ENCODE measurements at places on chromosomes 5 and 9.

DNA sequence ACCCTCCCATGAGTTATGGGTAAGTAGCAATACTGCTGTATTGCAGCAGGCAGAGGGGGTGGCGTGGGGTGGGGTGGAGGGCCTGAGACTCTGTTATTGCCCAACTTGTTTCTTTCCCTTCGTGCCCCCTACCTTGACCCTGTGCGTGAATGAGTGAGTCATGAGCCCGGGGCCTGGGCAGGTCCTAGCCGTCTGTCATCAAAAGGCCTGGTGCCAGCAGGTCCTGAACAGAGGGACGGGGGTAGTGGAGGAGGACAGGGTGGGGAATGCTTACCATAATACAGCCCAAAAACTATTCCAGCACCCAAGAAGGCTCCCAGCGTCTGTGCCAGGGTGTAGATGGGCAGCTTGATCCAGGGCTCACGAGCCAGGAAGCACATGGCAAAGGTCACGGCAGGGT is 4.3 kb downstream of the AQP3 start:
- DNase-seq, result no peak

GRCh38 chr9:2208465-2208864 is 193.3 kb downstream of the SMARCA2 start:
- no peak for DNase-seq

GRCh38 chr9:106689089-106689488 is 173.9 kb upstream of the ZNF462 start:
- DNase-seq, result no peak

DNA sequence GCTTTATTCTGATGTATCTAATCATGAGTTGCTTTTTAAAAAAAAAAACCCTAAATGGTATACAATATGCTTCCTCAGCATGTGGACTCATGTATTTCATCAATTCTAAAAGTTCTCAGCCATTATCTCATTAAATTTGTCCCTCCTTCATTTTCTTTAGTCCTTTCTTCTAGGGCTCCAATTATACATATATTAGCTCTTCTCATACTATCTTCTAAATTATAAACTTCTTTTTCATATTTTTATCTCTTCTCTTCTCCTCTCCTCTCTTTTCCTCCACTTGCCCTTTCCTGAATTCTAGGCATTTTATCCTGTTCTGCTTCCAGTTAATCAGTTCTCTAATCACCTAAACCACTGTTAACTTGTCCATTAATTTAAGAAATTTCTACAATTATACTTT is 55.0 kb upstream of the IL33 start:
- no peak for DNase-seq

DNA sequence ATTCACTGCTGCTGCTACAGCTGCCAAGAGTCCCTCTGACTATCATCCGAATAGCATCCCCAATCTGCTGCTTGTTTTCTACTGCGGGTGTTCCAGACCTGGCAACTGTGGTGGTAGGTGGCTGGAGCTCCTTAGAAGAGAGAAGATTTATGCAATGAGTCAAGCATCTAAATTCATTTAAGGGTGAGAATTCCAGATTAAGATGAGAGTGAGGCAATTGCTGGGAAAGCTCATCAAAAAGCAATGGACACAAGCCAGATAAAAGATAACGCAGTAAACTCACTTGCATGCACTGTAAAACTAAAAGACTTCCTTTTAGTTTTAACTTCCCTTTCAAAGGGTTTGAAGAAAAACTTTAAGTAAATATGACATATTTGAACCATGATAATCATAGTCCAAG is 3.9 kb downstream of the PLK2 start:
- no peak for DNase-seq

DNA sequence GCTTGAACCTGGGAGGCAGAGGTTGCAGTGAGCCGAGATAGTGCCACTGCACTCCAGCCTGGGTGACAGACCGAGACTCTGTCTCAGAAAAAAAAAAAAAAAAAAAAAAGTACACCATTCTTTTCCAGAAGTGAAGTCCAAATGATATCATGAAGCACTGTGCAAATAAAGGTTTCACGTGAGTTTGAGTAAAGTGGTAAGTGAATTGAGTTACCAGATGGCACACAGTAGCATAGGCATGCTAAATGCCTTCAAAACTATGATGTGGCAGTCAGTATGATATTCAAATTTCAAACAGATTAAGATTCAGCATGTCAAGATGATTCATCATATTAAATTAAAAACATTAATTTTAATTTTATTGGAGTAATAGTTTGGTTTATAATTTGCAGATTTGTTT is 195.2 kb downstream of the TAF11L14 start:
- DNase-seq, result no peak

DNA sequence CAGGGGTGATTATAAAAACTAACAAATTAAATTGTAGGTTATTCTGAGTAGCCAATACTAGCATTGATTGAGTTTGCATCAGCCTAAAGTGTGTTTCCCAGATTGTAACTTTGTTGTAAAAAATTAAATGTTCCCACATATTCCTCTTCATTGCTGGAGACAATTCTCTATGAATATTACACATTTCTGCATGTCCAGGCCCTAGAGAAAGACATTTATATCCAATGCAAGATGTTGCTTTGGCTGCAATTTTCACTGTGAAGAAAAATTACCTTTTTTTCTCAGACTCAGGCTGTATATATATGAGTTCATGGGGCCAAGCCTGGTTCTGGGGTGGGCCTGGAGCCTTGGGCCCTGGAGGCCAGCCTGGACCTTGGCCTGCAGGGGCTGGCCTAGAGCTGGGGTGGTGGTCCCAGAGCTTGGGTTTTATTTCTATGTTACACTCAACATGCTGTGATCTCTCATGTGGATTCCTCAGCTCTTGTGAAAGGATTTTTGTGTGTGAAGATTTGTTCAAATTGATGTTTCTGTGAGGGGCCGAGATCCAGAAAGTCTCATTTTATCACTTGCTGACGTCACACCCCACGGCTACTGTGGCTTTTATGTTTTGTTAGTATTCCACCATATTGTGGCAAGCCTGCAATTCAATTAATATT is 232.5 kb downstream of the SPATA31A1 start:
- no peak for DNase-seq

- no peak for DNase-seq
These were observed 14.6 kb downstream of the UBE2D2 start for GRCh38 chr5:139575751-139576150.

- no peak for DNase-seq
These were observed 171.4 kb upstream of the SGCD start for GRCh38 chr5:156155598-156155997.

DNA sequence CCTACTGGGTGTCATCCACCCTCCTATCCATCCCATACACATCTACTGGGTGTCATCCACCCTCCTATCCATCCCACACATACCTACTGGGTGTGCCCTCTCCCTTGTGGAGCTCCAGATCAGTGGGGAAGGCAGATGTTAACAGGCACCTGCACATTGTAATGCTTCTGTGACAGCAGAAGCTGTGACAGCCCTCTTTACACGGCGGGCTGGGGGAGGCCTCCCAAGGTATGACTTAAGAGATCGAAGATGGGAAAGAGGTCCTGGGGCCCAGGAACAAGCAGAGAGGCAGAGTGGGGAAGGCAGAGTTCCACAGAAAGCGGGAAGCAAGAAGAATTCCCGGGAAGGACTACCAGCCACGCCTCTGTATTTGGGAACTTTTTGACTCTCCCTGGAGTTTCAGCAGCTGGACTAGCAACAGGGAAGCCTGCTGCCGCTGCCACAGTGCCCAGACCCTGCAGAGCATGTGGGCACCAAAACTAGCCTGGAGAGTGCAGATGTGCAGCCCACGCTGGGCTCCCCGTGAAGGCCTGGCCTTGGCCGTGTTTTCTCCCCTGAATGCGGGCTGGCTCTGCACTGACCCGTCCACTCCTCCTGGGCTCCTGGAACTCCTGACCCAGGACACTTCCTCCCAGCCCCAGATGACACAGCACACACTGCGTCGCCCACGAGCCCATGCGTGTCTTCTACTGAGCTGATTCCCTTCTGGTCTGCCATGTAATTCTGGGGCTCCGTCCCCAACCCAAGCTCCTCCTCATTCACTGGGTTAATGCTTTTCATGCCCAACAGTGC is 9.3 kb downstream of the TOR1A start:
- DNase-seq, result no peak

DNA sequence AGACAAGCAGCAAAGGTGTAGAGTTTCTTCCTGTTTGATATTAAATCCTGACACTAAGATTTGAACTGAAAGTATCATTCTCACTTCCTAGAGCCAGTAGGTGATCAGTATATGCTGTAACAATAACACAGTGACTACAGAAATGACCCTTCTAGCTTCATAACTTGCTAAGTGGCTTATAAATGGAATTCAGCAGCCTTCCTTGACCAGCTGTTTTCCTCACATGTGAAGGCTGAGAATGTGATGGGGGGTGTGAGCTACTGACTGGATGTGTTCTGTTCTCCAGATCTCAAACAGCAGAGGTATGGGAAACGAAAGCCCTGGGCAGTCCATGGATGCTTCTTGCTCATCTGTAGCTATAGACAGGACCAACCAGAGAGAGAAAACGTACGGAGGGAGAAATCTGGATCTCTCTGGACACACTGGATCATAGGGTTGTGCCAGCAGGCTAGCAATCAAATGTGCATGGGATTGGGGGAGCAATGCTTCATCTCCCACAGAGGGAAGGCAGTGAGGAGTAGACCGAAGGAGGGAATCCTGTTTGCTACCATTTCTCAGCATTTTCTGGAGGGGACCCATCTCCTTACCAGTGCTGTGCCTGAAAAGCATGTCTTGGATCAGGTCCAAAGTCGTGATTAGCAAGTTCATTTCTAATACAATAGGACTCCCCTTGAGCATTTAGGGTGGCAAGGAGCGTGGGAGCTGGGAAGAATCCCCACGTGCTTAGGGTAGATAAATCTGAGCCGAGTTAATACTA is 39.4 kb downstream of the TNFAIP8 start:
- DNase-seq, result no peak

DNA sequence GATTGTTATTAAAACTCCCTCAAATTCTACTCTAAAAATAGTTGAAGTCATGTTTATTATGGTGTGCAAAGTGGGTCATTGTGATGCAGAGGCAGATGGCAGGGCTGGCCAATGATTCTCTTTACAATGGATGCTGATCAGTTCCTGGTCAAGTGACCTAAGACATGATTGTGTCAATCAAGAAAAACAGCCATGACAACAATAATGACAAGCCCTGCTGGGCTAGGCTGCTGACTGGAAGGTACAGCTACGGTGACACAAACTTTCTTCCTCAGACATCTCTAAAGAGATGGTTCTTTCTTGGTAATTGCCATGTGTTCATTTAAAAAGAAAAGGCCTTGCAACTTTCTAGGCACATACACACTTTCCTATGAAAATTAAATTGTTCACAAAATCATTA is 3.6 kb downstream of the SLC24A2 start:
- no peak for DNase-seq

DNA sequence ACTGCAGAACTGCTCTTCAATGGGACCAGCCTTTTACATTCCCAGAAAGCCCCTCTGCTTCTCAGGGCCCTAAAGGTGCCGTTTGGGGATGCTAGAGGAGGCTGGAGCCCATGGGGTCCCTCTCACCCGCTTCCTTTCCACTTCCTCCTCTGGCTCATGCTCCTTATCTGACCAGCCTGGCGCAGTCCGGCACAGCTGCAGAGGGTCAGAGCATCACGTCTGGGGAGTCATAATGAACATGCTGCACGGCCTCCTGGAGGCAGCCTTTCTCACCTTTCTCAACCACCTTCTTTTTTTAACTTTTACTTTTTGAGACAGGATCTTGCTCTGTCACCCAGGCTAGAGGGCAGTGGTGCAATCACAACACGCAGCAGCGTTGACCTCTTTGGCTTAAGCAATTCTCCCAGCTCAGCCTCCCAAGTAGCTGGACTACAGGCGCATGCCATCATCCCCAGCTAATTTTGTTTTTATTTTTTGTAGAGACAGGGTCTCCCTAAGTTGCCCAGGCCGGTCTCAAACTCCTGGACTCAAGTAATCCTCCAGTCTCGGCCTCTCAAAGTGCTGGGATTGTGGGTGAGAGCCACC is 15.1 kb upstream of the TCF7 start:
- no peak for DNase-seq

DNA sequence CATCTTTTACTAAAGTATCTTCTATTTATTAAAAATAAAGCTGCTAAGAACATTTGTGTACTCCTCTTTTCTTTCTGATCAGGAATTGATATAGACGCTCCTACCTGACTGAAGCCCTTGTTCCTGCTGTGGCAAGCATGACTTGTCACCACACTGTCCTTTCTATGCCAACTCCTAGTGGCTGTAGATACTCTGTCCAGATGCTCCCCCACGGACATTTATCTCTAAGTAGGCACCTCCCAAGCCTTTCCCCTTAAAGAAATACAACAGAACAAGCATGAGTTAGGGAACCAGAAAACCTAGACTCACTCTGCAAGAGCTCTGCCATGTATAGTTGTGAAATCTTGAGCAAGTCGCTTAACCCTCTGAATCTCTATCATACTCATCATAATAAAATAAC is 53.2 kb downstream of the FAM114A2 start:
- DNase-seq, result no peak

GRCh38 chr9:135198144-135198543 is 110.7 kb downstream of the OLFM1 start:
- no peak for DNase-seq

DNA sequence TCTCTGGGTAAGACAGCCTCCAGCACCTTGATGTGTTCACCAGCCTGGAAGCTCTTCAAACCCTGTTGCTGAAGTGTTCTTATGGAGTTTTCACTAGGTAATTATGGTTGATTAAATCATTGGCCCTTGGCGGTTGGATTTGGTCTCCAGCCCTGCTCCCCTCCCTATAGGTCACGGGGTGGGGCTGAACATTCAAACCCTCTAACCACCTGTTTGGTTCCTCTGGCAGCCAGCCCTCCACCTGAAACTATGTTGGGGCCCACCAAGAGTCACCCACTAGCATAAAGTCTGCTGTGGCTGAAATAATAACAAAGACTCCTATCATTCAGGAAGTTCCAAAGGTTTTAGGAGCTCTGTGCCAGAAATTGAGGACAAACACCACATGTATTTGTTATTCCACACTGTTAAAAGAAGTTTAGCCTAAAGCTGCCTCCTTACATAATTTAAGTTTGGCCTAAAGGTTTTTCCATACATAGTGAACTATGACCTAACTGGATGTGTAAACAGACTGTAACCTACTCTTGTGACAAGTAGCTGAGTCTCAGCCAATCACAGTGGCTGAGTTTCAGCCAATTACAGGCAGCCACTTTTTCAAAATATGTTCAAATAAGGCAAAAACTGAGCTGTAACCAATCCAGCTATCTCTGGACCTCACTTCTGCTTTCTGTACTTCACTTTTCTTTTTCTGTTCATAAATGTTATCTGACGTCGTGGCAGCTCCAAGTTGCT is 34.8 kb downstream of the TMEM252 start:
- DNase-seq, result no peak
